ENCODE measurements at places on chromosomes 12 and 14.

GRCh38 chr12:123346946-123347345 lies 17.7 kb downstream of the SBNO1 start:
- peaks cover 34% of the 10 kb centered on the region for H3K36me3 ChIP-seq
- no peaks in the 10 kb centered on the region for H3K27me3 ChIP-seq
- DNase-seq = no peak
- no peak overlapping the region for H3K27ac ChIP-seq
- peaks cover 4% of the 10 kb centered on the region for H3K4me1 ChIP-seq
- H3K4me3 ChIP-seq = no peak overlapping the region

DNA sequence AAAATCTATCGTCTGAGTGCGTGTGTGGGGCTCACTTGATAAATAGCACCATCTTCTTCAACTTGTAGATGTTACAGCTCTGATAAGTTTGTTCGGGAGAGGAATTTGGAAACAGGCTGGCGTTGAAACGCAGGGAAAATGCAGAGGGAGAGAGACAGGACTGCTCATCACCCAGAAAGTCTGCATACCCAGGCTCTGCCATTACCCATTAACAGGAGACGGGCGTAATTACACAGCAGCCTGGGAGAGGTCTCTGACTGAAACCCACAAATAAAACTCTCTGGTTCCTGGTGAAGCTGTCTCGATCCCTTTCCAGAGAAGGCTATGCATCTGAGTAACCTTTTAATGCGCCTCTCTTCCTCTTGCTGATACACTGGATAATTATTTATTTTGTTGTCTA lies 547.3 kb downstream of the BCL11B start:
- H3K27ac ChIP-seq = no peak overlapping the region
- peaks cover 12% of the 10 kb centered on the region for H3K27me3 ChIP-seq
- H3K36me3 ChIP-seq = no peaks in the 10 kb centered on the region
- no peak overlapping the region for H3K4me3 ChIP-seq
- no peak for DNase-seq
- no peaks in the 10 kb centered on the region for H3K4me1 ChIP-seq

GRCh38 chr14:91231446-91231845 lies 13.1 kb downstream of the GPR68 start:
- H3K36me3 ChIP-seq = peaks cover 67% of the 10 kb centered on the region
- H3K27ac ChIP-seq = peak overlapping the region; percentile 99
- peaks cover 74% of the 10 kb centered on the region for H3K4me1 ChIP-seq
- no peaks in the 10 kb centered on the region for H3K27me3 ChIP-seq
- DNase-seq = no peak

DNA sequence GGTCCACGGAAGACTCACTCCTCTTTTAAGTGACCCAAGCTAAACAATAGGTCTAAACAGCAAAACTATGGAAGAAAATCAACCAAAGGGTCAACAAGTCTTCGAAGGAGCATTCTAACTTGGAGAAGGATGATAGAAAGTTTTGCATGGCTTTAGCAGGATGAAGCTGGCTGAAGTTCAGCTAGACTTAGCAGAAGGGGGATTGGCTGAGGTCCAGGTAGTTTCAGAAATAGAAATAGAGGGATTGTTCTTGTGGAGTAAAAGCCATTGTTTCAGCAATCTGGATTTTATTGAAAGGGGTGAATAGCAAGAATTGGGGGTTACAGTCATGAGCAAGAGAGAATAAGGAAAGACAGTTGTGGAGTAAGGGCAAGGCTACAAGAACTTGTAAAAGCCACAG lies 84.7 kb upstream of the TSPAN8 start:
- no peak overlapping the region for H3K27ac ChIP-seq
- H3K27me3 ChIP-seq = no peaks in the 10 kb centered on the region
- no peaks in the 10 kb centered on the region for H3K4me1 ChIP-seq
- no peaks in the 10 kb centered on the region for H3K36me3 ChIP-seq
- no peak overlapping the region for H3K4me3 ChIP-seq

DNA sequence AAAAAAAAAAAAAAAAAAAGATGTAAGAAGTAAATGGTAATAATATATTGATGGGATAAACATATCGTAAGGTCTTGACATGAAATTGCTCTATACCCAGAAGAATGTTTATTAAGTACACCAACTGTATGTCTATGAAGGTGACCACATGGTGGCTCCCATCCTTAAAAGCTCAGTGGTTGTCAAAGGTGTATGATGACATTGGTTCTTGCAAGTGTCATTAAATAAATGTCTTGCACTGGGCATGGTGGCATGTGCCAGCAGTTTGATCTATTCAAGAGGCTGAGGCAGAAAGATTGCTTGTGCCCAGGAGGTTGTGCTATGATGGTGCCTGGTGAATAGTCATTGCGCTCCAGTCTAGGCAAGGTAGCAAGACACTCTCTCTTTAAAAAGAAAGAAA lies 10.4 kb downstream of the CCT2 start:
- H3K4me3 ChIP-seq = no peak overlapping the region
- H3K27ac ChIP-seq = no peak overlapping the region
- no peak for DNase-seq
- peaks cover 2% of the 10 kb centered on the region for H3K4me1 ChIP-seq

DNA sequence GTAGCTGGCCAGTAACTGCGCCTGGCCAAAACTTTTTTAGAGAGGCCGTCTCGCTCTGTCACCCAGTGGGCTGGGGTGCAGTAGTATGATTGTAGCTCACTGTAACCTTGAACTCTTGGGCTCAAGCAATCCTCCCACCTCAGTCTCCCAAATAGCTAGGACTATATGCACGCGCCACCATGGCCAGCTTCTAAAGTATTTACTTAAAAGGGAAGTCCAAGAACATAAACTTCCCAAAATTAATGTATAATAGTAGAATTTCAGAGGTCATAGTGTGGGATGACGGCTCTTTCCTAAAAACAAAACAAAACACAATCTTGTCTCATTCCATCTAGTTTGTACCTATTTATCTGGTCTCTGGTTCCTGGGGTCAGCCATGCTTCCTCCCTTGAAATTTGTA lies 42.2 kb upstream of the FOS start:
- no peak for DNase-seq
- no peaks in the 10 kb centered on the region for H3K36me3 ChIP-seq
- H3K4me3 ChIP-seq = no peak overlapping the region
- H3K27me3 ChIP-seq = peaks cover 58% of the 10 kb centered on the region
- peaks cover 10% of the 10 kb centered on the region for H3K4me1 ChIP-seq

DNA sequence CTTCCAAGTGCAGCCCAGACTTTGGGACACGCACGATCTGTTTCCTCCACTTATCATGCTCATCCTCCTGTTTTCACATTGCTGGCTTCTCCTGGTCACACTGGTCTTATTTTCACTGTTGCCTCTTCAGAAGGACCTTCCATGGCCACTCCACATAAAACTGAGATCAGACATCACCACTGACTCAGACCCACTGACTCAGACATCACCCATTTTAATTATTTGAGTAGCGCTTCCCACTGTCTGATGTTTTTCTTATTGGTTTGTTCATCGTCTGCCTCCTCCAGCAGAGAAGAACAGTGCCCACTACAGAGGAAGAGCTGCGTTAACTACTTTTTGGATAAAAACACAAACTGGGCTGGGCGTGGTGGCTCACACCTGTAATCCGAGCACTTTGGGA lies 270.5 kb upstream of the PWP1 start:
- H3K27ac ChIP-seq = peak overlapping the region; percentile 11
- H3K36me3 ChIP-seq = peaks cover 13% of the 10 kb centered on the region
- no peak overlapping the region for H3K4me3 ChIP-seq
- H3K27me3 ChIP-seq = no peaks in the 10 kb centered on the region
- H3K4me1 ChIP-seq = no peaks in the 10 kb centered on the region

- H3K27me3 ChIP-seq = no peaks in the 10 kb centered on the region
- H3K36me3 ChIP-seq = peaks cover 31% of the 10 kb centered on the region
- H3K27ac ChIP-seq = no peak overlapping the region
- peaks cover 2% of the 10 kb centered on the region for H3K4me1 ChIP-seq
- H3K4me3 ChIP-seq = no peak overlapping the region
These were observed 466.9 kb downstream of the FUT8 start for GRCh38 chr14:65879248-65880009.

- H3K27me3 ChIP-seq = peaks cover 33% of the 10 kb centered on the region
- no peak overlapping the region for H3K27ac ChIP-seq
- H3K4me3 ChIP-seq = no peak overlapping the region
- H3K36me3 ChIP-seq = no peaks in the 10 kb centered on the region
- no peaks in the 10 kb centered on the region for H3K4me1 ChIP-seq
These were observed 36.3 kb upstream of the TSPAN9 start for GRCh38 chr12:3040663-3041544.

GRCh38 chr12:109539508-109539907 lies 33.8 kb downstream of the MMAB start:
- H3K27me3 ChIP-seq = no peaks in the 10 kb centered on the region
- no peaks in the 10 kb centered on the region for H3K36me3 ChIP-seq
- H3K4me3 ChIP-seq = no peak overlapping the region
- DNase-seq = no peak
- H3K4me1 ChIP-seq = peaks cover 2% of the 10 kb centered on the region

- H3K4me3 ChIP-seq = no peak overlapping the region
- H3K27ac ChIP-seq = no peak overlapping the region
- DNase-seq = no peak
- peaks cover 26% of the 10 kb centered on the region for H3K36me3 ChIP-seq
- peaks cover 14% of the 10 kb centered on the region for H3K4me1 ChIP-seq
These were observed 54.0 kb downstream of the CLIP1 start for GRCh38 chr12:122368361-122369073.

GRCh38 chr12:51870504-51870903 lies 17.4 kb upstream of the ANKRD33 start:
- no peak overlapping the region for H3K27ac ChIP-seq
- peaks cover 7% of the 10 kb centered on the region for H3K4me1 ChIP-seq
- DNase-seq = no peak
- H3K27me3 ChIP-seq = peaks cover 79% of the 10 kb centered on the region
- no peak overlapping the region for H3K4me3 ChIP-seq

DNA sequence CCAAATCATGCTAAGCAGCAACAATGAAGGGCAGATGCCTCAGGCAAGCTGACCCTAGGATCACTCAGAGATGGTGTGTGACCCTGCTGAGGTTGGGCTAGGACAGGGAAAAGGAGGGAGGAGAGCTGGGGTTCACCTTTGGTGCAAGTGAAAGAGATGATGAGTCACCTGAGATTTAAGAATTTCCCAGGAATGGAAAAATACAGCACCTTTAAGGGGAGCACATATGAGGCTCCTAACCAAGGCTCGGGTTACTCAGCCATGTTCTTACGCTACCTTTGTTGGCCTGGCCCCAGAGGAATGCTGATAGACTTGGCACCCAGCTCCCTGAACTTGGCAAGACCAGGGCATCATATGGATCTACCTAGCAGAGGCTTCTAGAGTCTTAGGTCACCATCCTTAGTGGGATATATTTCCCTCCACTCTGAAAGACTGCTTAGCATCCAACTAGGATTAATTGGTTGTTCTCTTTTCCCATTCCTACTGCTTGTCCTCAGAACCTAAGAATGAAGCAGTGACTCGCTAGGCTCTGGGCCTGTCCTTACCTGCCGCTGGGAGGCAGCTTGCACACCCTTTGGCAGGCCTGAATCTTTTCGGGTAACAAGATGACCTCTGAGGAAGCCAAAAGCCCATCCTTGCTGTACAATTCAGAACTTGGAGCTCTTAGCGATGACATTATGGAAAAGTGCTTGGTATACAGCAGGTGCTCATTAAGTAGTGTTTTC lies 4.0 kb upstream of the NAA25 start:
- no peaks in the 10 kb centered on the region for H3K27me3 ChIP-seq
- H3K4me3 ChIP-seq = no peak overlapping the region
- peaks cover 6% of the 10 kb centered on the region for H3K36me3 ChIP-seq
- no peak for DNase-seq
- H3K4me1 ChIP-seq = peaks cover 38% of the 10 kb centered on the region
- no peak overlapping the region for H3K27ac ChIP-seq

DNA sequence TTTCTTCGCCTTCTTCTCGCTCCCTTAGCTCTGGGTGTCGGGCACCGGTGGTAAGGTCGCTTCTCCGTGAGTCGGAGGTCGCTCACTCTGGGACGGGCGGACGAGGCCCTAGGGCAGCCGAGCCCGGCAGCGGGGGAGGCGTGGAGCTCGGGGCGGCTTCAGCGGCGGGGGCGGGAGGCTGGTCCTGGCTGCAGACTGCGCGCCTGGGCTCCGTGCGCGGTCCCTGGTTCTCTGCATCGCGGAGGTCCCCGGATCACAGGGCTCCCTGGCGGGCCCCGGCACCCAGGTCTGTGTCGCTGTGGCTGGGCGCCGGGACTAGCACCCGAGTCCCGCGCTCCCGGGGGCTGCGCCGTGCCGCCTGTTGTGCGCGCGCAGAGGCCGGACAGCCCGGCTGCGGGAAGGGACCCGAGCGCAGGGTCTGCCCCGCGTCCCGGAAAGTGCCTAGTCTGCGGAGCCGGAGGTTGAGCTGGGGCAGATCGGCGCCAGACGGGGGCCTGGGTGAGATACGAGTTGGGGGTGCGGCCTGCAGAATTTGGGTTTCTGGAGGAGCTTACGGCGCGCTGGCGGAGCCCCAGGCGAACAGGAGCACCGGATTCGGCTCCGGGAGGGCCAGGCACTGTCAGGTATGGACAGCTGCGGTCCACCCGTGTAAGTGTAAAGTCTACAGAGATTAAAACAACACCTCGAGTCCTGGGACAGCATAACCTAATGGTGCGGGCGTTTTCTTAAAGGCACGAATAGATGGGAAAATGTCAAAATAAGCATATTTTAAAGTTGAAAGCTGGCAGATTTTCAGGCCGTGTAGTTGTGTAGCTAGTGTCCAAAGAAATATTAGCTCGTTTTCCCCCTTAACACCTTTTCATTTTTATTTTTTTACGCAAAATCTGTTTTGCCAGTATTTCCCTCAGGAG lies 713 bp downstream of the FRMD6 start:
- H3K27me3 ChIP-seq = peaks cover 30% of the 10 kb centered on the region
- peak; percentile 59 for DNase-seq
- H3K4me3 ChIP-seq = peak overlapping the region; percentile 81
- peaks cover 30% of the 10 kb centered on the region for H3K4me1 ChIP-seq

- no peaks in the 10 kb centered on the region for H3K36me3 ChIP-seq
- H3K27me3 ChIP-seq = peaks cover 35% of the 10 kb centered on the region
- no peak overlapping the region for H3K27ac ChIP-seq
- no peak for DNase-seq
- H3K4me3 ChIP-seq = no peak overlapping the region
- no peaks in the 10 kb centered on the region for H3K4me1 ChIP-seq
These were observed 28.3 kb upstream of the COL2A1 start for GRCh38 chr12:48032597-48032996.

DNA sequence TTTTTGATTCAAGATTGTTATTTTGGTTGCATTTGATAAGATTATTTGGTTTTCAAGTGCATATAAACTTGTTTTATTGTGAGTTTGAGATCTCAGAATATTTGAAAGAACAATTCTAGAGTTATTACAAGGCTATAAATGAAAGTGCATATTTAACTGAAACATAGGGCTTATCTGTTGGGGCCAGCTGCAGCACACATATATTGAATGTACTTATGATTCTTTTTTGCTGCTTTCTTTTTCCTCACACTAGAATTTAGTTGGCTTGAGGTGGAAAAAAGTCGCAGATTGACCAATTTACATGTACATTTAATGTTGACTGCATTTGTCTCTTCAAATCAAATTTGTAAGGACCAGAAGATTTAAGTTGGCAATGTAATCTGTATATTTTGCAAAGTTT lies 88.0 kb downstream of the PCNX1 start:
- H3K36me3 ChIP-seq = peaks cover 14% of the 10 kb centered on the region
- no peak overlapping the region for H3K27ac ChIP-seq
- peaks cover 29% of the 10 kb centered on the region for H3K4me1 ChIP-seq

- no peak overlapping the region for H3K27ac ChIP-seq
- peaks cover 2% of the 10 kb centered on the region for H3K36me3 ChIP-seq
- no peaks in the 10 kb centered on the region for H3K27me3 ChIP-seq
- H3K4me3 ChIP-seq = no peak overlapping the region
- DNase-seq = no peak
These were observed 850.3 kb upstream of the FOXG1 start for GRCh38 chr14:27916326-27916725.

- no peak overlapping the region for H3K27ac ChIP-seq
- peaks cover 16% of the 10 kb centered on the region for H3K27me3 ChIP-seq
- no peak for DNase-seq
- no peaks in the 10 kb centered on the region for H3K36me3 ChIP-seq
- no peaks in the 10 kb centered on the region for H3K4me1 ChIP-seq
- no peak overlapping the region for H3K4me3 ChIP-seq
These were observed 59.8 kb upstream of the CISTR start for GRCh38 chr12:53811606-53812005.

GRCh38 chr14:21723431-21724045 lies 49.9 kb upstream of the OR4E1 start:
- H3K4me1 ChIP-seq = peaks cover 2% of the 10 kb centered on the region
- H3K36me3 ChIP-seq = no peaks in the 10 kb centered on the region

All from activated naive CD4-positive, alpha-beta T cell treated with anti-CD3 and anti-CD28 coated beads, Interleukin-2, amount 10 ng/mL, durations not matched to agents 7 days and 5 days (primary cell).